ENCODE measurements at places on chromosomes 16 and 17.
A peak's percentile ranks its signal among the peaks of the same experiment; 100 is the strongest.

DNA sequence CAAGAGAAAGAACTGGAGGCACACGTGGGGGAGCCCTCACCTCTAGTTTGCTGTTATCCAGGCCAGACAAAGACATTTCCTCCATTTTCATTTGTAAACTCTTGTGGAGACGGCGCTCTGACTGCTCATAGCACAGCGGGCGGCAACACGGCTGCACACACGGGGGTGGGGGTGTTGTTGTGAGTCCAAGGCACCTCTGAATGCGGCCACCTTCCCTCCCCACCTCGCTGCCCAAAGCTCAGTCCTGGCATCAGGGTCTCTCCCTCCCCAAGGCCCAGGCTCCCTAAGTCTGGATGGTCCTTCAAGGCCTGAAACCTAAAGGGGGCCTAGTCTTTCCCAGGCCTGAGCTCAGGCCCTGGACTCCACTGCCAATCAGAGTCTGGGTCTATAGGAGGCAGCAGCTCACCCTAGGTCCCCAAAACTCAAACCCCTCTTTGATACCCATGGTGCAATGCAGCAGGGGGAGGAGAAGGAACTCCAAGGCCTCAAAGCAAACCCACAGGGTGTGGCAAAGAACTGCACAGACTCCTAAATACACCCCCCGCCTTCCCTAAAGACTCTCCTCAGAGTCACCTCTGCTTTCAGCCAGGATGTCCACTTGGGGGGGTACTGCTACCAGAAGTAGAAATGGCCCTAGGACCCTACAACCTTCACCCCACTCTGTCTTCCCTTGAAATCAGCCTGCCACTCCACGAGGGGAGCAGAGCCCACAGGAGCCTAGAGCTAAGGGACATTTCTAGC lies 1.5 kb downstream of the ATXN7L3 start:
- peak; percentile 73 for DNase-seq

GRCh38 chr16:12767897-12768296 lies 35.8 kb downstream of the CPPED1 start:
- DNase-seq: no peak

GRCh38 chr17:75894049-75894733 lies 2.6 kb downstream of the TRIM65 start:
- DNase-seq: no peak

DNA sequence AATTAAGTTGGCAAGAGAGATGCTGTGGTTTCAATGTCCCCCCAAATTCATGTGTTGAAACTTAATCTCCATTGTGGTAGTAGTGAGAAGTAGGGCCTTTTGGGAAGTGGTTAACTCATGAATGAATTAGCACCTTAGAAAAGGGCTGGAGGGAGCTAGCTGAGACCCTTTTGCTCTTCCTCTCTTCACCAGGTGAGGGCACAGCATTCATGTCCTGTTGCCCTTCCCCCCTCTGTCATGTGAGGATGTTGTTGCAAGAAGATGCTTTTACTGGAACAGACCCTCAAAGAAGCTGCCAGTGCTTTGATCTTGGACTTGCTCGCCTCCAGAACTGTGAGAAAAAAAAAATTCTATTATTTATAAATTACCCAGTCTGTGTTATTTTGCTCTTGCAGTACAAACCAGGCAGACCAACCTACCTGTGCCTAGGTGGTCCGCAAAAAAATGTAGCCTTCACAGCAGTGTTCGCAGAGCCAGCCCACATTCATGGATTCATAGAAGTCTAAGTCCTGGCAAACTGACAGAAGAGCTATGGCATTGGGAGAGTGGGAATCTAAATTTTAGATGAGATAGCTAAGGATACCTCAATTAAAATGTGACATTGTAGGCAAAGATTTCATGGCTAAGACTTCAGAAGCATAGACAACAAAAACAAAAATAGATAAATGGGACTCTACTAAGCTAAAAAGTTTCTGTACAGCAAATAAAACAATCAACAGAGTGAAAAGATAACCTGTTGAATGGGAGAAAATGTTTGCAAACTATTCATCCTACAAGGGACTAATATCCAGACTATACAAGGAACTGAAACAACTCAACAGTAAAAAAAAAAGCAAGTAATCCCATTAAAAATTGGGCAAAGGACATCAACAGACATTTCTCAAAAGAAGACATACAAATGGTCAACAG lies 32.0 kb upstream of the ABCA5 start:
- DNase-seq: peak; percentile 11

- no peak for DNase-seq
Observed at GRCh38 chr17:7144213-7144612, 29.6 kb upstream of the ASGR2 start.

GRCh38 chr17:19726631-19727376 lies 10.4 kb upstream of the SLC47A2 start:
- DNase-seq: no peak

DNA sequence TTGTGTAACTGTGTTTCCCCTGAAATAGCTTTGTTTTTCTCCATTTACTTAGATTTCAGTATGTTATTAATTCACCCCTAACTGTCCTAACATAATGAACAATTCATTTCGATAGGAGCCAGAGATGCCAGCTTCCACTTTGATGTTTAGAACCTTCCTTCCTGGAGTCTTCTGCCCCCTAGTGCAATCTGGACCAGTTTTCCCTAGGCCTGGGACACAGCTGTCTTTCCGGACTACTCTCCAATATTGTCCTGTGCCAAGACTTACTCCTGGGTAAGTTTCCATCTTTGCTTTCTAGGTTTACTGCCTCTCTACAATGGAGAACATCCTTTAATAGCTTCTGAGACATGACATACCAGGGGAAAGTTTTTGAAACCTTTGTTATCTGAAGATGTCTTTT lies 12.8 kb downstream of the RECQL5 start:
- DNase-seq: no peak

DNA sequence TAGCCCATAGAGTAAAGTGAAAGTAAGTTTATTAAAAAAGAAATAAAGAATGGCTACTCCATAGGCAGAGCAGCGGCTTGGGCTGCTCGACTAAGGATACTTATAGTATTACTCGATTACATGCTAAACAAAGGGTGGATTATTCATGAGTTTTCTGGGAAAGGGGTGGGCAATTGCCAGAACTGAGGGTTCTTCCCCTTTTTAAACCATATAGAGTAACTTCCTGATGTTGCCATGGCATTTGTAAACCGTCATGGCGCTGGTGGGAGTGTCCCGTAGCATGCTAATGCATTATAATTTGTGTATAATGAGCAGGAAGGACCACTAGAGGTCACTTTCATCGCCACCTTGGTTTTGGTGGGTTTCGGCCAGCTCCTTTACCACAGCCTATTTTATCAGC lies 13.3 kb upstream of the GAS7 start:
- DNase-seq: peak; percentile 37

GRCh38 chr17:2847381-2848333 lies 51.4 kb downstream of the RAP1GAP2 start:
- peak; percentile 83 for DNase-seq

- no peak for DNase-seq
Observed at GRCh38 chr17:9684955-9685621, 39.8 kb downstream of the USP43 start.

DNA sequence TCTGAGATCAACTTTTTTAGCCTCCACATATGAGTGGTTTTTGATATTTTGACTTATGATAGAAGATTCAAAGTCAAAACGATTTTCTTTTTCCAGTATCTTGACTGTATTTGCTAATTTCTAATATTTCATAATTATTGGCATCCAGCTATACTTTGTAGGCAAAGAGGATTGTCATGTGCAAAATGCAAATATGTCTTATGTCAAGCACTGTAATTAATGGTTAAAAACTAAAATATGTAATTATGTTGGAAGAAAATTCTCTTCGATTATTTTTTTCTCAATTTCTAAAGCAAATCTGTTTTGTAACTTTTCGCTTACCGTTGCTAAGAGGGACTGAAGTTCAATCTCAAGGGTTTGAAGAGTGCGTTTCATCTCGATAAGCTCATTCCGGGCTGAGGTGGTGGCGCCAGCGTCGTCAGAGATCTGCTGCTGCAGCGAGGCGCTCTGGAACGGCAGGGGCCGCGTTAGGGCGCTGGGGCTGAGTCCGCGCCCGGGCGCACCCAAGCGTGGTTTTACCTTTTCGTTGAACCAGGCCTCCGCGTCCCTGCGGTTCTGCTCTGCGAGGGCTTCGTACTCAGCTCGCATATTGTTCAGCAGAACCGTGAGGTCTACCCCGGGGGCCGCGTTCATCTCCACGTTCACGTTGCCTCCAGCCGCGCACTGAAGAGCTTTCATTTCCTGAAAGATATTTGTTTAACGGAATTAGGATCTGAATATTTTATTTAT lies 3.0 kb downstream of the KRT27 start:
- DNase-seq: peak; percentile 27

GRCh38 chr16:35689764-35690163 lies 2230.4 kb downstream of the TP53TG3F start:
- no peak for DNase-seq

DNA sequence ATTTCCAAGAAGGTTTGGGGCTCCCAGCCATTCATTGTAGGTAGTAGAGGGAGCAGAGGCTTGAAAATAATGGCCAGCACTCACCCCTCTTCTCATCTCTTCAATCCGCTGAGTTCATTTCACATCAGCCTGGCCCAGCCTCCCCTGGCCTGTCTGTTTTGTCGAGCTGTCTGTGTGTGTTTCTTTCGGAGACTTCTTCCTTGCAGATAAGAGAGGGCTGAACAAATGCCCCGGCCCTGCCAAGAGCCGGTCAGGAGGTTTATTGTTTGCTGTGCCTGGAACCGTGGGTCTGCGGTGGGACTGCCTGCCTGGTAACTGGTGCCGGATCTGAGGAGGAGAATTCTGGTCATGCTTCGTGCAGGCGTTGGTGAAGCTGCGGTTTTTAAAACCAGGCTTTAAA lies 3.4 kb downstream of the VPS4A start:
- DNase-seq: no peak

GRCh38 chr16:58638148-58639036 lies 8.8 kb upstream of the CNOT1 start:
- peak; percentile 33 for DNase-seq

DNA sequence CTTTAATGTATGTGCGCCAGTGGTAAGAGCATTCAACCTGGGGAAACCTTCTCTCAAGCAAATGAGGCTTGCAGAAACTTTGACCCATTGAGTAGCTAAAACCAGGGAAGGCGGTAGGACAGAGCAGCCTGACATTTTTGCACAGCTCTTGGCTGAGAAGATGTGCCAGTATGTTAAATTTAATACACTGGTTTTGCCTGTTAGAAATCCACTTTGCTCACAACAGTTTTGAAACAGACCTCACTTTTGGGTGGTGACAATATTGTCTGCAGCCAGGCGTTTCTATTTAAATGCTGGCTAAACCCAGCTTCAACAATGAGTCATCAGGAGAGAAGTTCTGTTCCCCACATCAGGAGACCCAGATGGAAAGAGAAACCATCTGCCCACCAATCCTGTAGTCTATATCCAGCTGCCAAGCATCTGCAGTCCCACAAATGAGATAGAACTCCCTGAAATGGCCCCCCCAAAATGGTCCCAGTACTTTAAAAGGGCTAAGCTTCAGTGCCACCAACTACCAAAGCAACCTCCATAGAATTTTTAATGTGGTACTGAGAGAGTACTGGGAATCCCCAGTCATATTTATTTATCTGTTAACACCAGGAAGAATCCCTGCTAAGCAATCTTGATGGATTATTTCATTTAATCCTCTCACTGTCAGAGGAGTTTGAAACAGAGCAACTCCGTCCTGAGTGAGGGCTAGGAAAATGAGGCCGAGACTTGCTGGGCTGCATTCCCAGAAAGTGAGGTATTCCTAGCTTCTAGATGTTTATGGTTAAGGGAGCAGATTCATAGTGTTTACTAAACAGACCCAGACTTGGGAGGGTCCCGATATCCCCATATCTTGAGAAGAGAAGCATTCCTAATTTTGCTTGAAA lies 29.0 kb upstream of the CLEC3A start:
- DNase-seq: no peak

- DNase-seq: no peak
Observed at GRCh38 chr16:83995754-83996153, 27.7 kb downstream of the NECAB2 start.

- DNase-seq: no peak
Observed at GRCh38 chr17:19833914-19834313, 33.8 kb downstream of the ULK2 start.

GRCh38 chr16:84827131-84827574 lies 7.4 kb downstream of the CRISPLD2 start:
- no peak for DNase-seq

DNA sequence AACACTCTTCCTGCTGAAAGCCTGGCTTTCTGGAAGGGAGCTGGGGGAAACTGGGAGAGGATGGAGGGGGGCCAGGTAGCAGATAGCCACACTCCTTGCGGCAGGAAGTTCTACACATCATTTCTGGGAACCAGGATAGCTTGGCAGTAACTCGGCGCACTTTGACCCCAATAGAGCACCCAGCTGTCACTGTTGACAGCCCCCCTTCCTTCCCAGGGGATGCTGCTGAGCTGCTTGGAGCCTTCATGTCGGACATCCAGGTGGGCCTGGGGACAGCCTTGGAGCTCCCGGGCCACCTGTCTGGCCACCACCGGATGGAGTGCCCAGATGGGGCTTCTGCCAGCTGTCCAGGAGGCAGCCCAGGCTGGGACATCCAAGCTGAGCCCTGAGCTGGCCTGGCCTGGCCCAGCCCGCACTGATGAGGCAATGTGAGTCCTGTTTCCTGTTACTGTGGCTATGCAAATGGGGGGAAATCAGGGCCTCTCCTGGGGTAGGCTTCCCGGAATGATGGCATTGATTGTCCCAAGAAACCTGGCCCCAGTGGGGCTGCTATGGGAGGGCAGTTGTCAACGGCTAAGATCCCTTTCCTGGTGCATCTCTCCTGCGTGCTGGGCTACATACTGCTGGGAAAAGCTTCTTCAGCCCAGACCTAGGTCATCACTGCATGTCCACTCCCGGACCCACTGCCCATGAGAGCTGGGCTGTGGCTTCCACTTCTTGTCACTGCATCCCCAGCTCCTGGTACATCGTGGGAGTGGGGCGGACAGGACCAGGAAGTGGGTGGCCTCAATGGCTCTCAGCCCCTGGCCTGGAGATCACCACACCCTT lies 50.0 kb downstream of the SOCS1 start:
- DNase-seq: peak; percentile 58

GRCh38 chr17:45149037-45149668 lies 878 bp downstream of the HEXIM1 start:
- peak; percentile 87 for DNase-seq

Data from KBM-7 (cell line).